Activated T-helper 9 cell treated with anti-CD3 and anti-CD28 coated beads, Interleukin-2, amount 50 U/mL, for 16 hours (primary cell): ENCODE measurements at places on chromosomes 5 and 9.

GRCh38 chr5:56026863-56027300, 32.1 kb upstream of the IL6ST start:
- no peak for DNase-seq

- no peak for DNase-seq
Measured at GRCh38 chr5:131441184-131441583, 177.3 kb downstream of the CDC42SE2 start.

DNA sequence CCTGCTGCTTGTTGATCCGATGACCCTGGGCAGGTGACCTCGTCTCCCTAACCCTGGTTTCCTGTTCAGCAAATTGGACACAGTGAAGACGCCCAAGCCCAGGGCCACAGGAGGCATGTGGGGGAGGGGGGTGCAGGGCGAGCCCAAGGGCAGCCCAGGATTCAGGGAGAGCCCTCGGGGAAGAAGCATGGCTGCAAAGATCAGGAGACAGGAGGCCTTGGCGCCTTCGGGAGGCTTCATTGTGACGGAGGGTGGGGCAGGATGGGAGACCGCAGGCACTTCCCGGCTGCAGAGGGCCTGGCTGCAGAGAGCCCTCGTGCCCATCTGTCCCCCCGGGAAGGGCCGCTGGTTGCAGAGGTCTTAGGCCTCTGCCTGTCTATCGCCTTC, 6.2 kb downstream of the ASS1 start:
- no peak for DNase-seq

DNA sequence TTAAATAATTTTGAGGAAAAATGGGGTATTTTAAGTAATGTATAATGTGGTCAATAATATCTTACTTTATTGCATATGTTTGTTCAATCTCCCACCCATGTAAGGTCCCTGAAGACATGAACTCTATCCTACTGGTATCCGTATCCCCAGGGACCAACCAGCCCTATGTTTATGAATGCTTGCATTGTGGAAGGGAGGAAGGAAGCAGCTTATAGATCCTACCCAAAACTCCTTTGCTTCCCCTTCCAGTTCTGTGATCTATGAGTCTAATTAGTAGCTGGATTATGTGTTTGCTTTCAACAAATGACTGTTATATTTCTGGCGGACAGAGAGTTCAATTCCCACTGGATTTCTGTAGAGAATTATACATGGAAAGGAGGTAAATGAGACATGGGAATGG, 45.6 kb downstream of the CNTRL start:
- no peak for DNase-seq

DNA sequence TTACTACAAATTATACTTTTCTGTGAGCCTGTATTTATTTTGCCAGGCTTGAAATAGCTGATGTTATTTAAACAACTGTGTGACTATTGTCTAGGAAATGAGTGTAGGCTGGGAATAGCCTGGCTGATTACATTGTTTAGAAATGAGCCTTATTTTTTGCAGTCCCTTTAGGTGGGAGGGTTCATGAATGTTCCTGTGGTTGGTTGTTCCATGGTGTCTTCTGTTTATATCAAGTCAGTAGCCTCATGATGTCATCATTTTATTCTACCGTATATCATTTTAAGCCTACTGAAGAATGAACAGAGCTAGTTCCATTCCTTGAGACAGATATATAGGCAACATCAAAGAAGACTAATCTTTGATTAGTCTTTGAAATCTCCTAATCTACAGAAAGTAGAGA, 53.1 kb downstream of the MAP1B start:
- no peak for DNase-seq

DNA sequence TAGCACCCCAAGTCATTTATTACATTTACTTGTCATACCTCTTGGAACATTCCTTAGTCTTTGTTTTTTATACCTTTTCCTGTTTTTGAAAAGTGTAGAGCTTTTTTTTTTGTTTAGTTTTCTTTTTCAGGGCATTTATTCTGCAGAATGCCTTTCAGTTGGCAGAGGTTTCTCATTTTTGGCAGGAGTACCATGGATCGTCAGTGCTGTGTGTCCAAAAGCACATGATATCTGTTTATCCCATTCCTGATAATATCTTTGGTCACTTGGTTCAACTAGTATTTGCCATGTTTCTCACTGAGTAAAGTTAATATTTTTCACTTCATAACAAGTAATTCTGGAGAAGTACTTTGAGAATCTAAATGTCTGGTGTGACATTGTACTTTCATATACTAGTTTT, 10.7 kb downstream of the OGN start:
- no peak for DNase-seq

DNA sequence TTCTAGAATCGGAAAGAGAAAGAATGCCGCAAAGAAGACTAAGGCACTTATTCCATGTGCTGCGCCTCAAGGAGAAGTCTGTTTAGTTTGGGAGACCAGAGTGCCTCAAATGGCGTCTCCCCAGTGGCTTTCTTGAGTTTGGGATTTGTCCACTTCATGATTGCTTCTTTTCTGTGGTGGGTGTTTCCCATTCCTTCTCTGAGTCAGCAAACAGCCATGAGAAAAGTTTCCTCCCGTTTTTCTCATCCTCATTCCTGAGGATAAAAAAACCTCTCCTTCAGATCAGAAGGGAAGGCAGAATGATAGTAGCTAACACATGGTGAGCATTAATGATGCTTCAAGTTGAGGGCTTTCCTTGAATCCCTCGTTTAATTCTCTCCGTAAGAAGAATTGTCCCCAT, 275.9 kb upstream of the WWC1 start:
- DNase-seq, result no peak
